ENCODE measurements at places on chromosomes 6 and 20.

- no peak for DNase-seq
Observed at GRCh38 chr20:64129146-64129782, 21.9 kb upstream of the NPBWR2 start.

- DNase-seq: no peak
Observed at GRCh38 chr6:106508834-106509233, 120.5 kb downstream of the RTN4IP1 start.

- no peak for DNase-seq
Observed at GRCh38 chr20:51579137-51579536, 36.6 kb upstream of the NFATC2 start.

GRCh38 chr20:61219021-61219431, 33.0 kb upstream of the CDH4 start:
- no peak for DNase-seq

GRCh38 chr20:52312132-52312729, 120.7 kb upstream of the ZFP64 start:
- DNase-seq: peak; percentile 68

DNA sequence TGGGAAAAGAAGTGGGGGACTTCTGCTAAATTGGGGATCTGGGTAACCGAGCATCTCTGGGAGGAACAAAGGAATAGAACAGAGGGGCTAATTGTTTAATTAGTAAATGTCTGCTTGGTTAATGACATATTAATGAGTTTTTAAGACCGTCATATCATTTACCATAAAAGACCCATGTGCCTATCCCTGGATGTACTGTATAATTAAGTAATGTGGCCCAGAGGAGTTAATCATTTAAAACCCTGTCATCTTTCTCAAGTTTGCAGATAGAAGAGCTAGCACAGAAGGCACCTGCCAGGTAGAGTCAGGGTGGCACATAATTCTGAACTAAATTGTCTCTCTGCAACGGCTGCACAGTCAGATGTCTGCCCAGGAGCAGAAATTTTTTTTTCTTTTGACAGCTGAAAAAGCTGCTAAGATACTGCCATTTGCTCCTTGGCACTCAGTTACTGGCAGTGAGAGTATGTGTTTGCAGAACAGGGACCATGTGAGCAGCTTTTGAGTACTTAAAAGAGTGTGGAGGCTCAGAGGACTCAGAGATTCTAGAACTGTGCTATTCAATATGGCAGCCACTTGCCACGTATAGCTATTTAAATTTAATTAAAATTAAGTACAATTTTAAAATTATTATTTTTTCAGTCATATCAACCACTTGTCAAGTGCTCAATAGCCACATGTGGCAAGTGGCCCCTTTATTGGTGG, 202.7 kb upstream of the SLC35B3 start:
- DNase-seq: no peak

- DNase-seq: no peak
Observed at GRCh38 chr6:61193771-61194170, 1092.3 kb downstream of the KHDRBS2 start.

- no peak for DNase-seq
Observed at GRCh38 chr6:154638369-154638768, 94.8 kb upstream of the SCAF8 start.

DNA sequence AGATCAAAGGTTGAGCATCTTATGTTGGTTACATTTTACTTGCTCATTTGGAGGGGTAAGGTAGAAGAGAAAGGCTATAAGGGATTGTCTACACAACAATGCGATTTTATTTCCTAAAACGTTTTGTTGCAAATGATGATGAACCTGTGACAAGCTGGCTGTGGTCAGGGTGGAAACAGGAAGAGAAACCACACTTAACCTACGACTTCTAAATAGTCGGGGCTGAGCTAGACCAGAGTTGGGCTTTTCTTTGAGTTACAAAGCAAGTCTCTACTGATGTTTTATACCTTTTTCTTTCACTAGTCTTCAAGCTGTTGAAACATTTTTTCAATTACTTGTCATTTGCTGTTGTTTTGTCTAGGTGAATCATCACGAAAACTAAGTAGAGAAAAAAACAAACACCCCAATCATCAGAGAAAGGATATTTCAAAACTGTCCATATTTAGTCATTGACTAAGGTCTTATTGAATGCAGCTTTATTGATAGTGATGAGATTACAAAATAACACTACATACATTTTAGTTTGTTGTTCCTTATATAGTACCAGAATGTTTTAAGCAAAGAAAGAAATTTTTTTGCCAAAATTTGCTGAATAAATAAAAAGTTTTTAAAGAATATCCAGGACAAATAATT, 18.0 kb downstream of the KLHL31 start:
- peak; percentile 66 for DNase-seq

DNA sequence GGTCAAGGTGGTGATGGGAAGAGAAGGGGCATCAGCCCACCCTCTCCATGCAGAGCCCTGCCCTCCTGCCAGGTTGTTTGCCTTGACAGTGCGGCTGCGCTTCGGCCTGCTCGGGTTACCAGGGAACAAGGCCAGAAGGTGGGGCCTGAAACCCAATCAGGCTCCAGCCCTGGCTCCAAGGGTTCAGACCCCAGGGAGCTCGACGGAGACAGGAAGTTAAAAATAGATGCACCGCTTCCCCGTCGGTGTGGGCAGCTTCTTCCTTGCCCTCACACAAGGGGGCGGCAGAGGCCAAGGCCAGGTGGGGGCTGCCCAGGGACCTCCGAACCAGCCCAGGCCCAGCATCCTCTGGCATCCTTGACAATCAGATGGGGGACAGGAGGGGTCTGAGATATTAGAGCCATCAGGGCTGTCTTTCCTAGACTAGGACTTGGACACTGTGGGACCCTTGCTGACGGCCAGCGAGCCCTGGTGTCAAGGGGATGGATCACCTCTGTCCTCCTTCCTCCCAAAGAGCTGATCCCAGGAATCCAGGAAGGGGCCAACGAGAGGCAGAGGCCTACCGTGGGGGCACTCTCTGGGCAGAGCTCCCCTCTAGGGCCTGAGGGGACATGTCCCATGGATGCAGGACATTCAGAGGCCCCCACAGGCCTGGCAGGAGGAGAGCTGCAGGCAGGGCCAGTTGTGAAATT, 65.2 kb downstream of the RIPOR3 start:
- DNase-seq: peak; percentile 30

GRCh38 chr20:22464312-22465003, 119.9 kb downstream of the FOXA2 start:
- no peak for DNase-seq

DNA sequence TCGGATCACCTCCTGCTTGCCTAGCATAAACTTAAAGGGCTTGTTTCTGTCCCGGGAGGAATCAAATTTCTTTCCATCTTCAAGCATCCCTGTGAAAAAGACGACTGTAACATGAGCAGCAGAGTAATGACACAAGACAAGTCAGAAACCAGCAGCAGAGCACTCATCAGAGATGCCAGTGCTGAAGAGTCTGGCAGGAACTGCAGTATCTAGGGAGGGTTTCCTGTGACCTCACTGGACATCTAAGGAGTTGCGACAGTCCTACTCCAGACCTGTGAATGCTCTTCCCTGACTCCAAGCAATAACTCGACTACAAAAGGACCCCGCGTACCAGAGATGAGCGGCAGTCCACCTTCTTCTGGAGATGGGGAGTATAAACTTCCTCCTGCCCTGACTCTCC, 17.3 kb downstream of the FKBP1A start:
- DNase-seq: no peak

GRCh38 chr20:62711703-62712101, 3.1 kb downstream of the NTSR1 start:
- no peak for DNase-seq

- DNase-seq: no peak
Observed at GRCh38 chr6:158283304-158283980, 28.8 kb upstream of the TULP4 start.

GRCh38 chr20:58142843-58143185, 85.6 kb downstream of the ANKRD60 start:
- DNase-seq: no peak

DNA sequence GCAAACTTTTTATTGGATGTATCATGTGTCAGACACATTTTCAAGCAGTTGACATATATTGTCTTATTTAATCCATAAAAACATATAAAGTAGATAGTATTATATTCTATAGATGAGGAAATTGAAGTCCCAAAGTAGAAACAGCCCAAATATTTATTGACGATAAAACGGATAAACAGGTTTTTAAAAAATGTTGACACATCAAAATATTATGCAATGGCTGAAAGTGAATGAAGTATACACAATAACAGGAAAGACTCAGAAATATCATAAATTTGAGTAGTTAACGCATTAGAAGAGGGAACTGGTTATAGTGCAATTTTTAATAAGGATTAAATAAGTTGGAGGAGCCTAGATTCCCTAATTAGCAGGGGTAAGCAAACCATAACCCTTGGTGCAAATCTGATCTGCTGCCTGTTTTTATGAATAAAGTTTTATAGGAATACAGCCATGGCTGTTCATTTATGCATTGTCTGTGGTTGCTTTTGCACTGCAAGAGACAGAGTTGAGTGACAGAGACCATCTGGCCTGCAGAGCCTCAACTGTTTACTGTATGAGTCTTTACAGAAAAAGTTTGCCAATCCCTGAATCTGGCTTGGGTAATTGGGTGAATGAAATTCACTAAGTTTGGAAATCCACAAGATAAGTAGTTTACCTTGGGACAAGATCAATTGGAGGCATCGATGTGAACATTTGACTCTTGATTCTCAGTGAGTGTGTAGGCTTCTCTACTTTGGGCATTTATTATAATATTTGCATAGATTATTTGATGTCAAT, 50.6 kb upstream of the EXOC2 start:
- DNase-seq: no peak

- DNase-seq: no peak
Observed at GRCh38 chr6:148974351-148974750, 227.5 kb downstream of the UST start.

DNA sequence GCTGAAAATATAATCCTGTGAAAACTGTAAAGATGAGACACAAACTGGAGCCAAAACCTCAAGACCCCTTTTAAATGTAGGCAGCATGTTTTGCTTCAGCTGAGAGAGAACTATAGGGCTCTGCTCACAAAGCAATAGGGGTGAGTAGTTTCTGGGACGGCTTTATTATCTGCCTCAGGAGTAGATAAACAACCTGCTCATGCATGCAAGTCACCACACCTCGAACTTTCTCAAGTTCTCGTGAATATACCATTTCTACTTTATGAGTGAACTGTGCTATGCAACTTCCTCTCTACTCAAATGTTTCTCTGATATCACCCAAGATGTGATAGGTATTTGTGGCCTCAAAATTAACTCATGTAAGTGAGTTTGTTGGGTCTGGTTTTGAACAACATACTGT, 7.5 kb upstream of the OOEP start:
- DNase-seq: no peak

All from activated CD4-positive, alpha-beta T cell treated with anti-CD3 and anti-CD28 coated beads, Interleukin-2, Interleukin-6, amounts not matched to agents 100 ng/mL and 50 ng/mL, durations not matched to agents 16 hours and 8 hours (primary cell).